ENCODE measurements at places on chromosomes 12 and 14.

DNA sequence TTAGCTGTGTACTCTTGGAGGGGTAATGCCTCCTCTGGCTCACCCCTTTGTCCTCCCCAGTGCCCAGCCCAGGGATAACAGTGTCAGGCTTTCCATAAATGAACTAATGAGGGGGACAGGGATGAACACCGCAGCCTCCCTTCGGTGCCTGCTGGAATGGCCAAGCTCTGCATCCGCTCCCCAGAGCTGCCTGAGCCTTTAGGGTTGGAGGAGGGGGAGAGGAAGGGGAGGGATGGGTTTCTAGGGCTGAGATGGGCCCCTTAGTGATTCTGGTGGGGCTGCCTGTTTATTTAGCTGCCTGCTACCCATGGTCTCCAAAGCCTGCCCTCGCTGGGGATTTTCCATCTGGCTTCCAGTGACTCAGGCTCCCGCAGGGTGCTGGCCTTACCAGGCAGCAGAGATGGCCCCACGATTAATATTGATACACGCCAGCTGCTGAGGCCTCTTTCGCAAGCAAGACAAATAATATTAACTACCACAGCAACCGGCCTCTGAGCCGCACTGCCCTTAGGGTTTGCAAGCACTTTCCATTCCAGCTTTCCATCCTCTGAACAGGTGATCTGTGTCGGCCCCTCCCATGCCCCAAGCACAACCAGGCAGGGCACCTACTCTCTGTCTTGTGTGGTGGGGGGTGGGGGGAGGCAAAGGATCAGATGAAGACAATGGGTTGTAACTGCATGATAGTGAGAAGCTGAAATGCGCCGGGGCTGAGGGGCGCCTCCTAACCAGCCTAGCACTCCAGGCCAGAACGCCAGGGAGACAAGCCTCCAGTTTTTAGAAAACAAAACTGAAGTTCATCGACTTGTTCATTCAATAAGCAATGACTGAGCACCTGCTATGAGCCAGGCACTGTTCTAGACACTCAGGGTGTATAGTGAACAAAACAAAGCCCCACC is 56.7 kb downstream of the C14orf132 start:
- no peak for DNase-seq

DNA sequence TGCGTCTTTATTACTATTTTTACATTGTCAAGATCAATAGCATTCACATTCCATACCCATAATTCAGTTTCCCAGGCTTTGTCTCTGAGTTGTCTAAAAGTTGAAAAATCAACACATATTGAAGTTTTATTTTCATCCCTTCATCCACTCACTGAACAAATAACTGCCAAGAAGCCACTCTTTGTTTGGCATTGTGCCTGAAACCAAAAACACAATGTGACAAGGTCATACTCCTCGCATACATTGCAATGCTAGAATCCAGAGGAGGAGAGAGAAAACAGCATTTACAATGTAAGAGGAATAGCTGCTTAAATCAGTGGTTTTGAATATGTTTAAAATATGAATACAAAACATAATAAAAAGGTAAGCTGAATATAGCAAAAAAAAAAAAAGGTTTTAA is 71.8 kb downstream of the CCDC60 start:
- DNase-seq = no peak

GRCh38 chr14:68680541-68681051 is 112.3 kb downstream of the ZFP36L1 start:
- DNase-seq = no peak

- no peak for DNase-seq
Observed at GRCh38 chr14:92998946-92999345, 76.0 kb downstream of the CHGA start.

- no peak for DNase-seq
Observed at GRCh38 chr12:120668868-120669840, 17.8 kb upstream of the MLEC start.
